ENCODE measurements at places on chromosomes 6 and 20.

DNA sequence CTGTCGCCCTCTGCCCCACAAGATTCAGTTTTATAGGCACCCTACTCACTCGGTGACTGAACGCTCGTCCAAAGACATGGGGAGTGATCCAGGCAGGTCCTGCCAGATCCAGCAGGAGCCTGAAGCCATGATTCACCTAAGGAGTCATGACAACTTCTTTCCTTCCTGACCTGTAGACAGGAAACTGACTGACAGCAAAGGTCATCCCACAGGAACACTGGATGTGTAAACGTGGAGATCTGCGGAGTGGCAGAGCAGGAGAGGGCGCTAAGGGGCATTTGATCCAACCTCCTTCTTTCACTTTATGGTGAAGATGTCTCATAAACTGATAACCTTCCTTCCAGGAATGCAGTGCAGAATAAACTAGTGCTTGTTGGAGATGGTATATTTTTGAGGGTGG lies 192.2 kb downstream of the GJA10 start:
- no peak for DNase-seq

DNA sequence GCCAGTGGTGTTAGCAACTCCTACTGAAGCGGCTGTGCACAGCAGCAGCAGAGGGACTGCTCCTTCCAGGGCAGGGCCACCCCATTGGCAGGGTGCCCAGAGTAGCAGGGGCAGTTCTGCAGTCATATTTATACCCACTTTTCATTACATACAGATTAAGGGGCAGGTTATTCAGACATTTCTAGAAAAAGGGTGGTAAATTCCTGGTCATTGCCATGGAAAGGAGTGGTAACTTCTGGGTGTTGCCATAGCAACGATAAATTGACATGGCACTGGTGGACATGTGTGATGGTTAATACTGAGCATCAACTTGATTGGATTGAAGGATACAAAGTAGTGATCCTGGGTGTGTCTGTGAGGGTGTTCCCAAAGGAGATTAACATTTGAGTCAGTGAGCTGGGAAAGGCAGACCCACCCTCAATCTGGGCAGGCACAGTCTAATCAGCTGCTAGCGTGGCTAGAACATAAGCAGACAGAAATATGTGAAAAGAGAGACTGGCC lies 45.0 kb downstream of the IYD start:
- no peak for DNase-seq

GRCh38 chr6:31948753-31949413 lies 3.0 kb downstream of the CFB start:
- no peak for DNase-seq

- no peak for DNase-seq
Measured at GRCh38 chr20:63520934-63521601, 503 bp downstream of the PPDPF start.

GRCh38 chr20:47334022-47334551 lies 22.4 kb downstream of the ZMYND8 start:
- DNase-seq = no peak

DNA sequence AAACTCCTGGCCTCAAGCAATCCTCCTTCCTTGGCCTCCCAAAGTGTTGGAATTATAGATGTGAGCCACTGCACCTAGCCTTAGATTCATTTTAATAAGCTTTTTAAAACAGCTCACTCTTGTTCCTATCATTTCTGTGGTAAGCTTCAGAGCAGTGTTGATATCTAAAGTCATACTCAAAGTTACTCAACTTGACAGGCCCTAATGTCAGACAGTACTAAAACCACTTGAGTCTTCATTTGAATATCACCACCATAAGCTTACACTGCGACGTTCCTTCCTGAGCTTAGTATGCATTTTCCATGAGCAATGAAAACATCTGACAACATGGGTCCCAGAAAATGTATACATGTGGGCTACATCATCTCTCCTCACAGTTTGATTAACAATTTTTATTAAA lies 6.0 kb downstream of the FUCA2 start:
- no peak for DNase-seq

DNA sequence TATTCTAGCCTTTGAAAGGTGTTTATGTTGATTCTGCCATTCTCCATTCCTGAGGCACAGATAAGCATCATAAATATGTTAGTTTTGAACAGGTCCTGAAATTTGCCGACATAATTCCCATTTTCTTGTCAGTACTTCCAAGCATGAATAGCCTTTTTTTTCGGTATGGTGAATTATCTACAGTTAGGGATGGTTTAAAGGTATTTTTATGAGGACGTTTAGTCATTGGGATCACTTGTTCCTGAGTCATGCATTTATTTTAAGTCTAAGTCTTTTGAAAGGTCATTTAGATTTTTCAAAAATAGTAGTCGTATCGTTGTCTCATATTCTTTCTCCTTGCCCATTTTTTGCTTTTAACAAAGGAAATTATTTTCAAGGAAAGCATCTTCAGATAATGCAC lies 98.7 kb downstream of the PHACTR3 start:
- DNase-seq = no peak

GRCh38 chr20:2314759-2315439 lies 19.1 kb downstream of the TGM3 start:
- DNase-seq = no peak

DNA sequence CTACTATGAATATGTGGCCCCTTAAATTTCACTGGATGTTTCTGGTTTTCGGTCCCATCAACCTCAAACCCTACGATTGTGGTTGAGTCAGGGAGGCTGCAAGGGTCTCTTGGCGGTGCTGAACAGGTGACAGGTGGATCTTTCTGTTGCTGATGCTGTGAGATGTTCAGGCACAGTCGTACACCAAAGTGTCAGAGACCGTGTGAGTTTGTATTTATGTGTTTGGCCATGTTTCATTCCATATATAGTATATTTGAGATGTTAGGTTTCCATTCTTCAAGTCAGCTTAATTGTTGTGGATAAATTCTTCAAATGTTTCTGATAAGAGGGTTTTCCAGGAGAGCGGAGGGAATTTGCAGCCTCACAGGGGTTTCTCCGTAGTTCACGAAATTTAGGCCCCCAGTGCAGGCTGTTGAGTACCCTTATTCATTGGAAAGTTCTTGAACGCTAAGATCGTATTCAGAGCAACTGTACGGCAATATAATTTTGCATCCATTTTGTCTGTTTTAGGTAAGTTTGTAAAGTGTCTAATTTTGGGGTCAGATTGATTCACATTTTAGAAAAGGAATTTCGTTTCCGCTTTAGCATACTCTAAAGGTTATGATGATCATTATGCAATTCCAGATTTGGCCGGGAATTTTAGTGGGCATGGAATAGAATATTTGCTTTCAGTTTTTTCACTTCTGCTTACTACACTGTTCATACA lies 1.2 kb downstream of the TAB2 start:
- DNase-seq = no peak

DNA sequence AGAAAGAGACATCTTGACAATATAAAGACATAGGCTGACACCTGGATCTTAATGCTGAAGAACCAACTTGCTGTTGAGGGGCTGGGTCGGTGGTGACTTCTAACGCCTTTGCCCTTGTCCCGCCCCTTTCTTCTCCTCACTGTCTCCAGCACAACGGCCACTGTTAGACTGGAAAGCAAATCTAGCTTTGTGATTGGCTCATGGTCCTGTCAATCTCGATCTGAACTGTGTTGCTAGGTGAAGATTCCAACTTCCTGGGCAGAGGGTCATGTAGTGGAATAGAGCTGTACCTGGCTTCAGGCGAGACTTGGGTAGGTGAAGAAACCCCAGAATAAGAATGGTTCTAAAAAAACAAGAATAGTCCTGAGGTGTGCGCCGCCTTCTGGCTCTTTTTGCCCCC lies at the start of gene PGK2:
PGK2 (minus strand) TSS at position 110 of the 400 bp plus-strand sequence; CDS start at position 12, 98 bp downstream.
- DNase-seq = no peak

GRCh38 chr6:161971043-161971442 lies 697.2 kb upstream of the AGPAT4 start:
- DNase-seq = no peak

DNA sequence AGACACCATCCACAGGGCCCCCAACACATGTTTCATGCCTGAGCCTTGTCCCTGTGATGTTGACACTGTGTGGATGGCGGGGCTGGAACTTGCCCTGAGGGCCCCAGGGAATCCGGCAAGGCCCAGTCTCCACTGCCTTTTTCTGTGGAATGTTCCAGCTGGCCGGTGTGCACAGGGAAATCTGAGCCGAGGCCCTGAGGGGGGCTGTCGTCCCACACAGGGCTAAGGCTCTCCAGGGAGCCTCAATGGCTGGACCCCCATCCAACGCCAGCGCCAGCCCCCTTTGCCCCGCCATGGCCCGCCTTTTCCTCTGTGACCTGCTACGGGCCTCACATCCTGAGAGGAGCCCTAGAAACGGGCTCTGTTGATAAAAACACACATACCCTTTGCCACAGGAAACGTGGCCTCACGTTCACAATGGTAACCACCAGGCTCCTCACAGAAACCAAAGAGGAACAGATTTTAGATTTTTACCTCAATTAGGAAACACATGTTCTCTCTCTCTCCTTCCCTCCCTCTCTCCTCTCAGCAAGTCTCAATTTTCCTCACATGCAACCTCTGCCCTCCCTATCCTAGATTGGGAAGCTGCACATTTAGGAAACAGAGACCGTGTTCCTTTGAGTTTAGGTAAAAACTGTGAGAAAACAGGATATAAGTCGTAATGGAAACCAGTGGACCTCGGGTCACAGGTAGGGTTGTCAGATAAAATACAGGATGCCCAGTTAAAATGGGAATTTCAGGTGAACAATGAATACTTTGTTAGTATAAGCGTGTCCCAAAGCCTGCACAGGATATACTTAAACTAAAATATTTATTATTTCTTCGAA lies 13.7 kb upstream of the ZNF831 start:
- DNase-seq = no peak

DNA sequence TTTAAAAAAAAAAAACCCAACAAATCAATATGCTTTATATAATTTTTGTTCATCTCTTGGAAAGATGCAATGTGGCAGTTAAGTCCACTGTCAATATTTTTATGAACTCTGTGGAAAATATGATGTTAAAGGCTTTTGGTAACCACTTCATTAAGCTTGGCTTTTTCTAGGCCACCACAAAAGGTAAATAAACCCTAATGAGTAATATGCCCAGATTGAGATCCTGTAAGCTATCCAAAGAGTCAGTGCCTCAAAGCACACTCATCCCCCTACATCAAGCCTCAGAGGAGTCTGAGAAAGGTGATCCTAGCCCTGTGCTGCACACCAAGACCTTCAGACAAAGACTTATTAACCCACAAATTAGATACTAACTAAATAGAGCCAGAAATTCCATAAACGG lies 121.1 kb downstream of the CDC5L start:
- DNase-seq = no peak

GRCh38 chr6:108598305-108598863 lies 37.7 kb downstream of the FOXO3 start:
- no peak for DNase-seq

DNA sequence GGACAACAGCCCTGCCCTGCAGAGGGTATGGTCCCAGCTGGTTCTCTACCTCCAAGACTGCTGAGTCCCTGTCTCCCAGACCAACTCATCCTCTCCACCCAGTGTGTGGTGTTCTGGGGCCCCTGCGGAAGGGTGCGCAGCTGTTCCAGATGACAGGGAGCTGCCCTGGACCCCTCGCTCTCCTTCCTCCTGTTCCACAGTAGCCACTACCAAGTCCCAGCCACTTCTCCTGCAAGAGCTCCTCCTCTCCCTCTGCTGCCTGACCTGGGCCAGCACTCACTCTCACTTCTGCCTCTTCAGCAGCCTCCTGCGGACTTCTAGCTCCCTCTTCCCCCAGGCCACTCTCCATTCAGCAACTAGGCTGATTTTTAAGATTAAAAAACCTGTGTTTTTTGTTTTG lies 40.1 kb upstream of the TMEM181 start:
- DNase-seq = no peak

GRCh38 chr6:109284675-109285074 lies 97.6 kb downstream of the CD164 start:
- DNase-seq = no peak

- DNase-seq = no peak
Measured at GRCh38 chr20:38875175-38875993, 50.8 kb upstream of the FAM83D start.

DNA sequence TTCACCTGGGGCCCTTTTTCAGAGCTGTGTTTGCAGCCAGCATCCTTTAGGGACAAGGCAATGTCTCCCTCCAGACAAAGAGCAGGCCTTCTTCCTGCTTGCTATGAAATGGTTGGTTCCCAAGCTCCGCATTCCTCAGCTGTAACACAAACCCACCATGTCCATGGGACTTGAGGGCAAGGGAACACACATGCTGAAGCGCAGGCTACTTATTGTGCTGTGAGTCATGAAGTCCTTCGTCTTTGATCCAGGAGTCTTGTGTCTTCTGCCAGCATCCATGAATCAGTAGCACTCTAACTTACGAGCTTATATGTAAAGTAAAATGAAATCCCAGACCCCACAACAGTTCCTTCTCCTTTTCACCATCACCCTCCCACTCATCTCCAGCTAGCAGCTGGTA lies 59.0 kb downstream of the ANKRD60 start:
- DNase-seq = no peak

DNA sequence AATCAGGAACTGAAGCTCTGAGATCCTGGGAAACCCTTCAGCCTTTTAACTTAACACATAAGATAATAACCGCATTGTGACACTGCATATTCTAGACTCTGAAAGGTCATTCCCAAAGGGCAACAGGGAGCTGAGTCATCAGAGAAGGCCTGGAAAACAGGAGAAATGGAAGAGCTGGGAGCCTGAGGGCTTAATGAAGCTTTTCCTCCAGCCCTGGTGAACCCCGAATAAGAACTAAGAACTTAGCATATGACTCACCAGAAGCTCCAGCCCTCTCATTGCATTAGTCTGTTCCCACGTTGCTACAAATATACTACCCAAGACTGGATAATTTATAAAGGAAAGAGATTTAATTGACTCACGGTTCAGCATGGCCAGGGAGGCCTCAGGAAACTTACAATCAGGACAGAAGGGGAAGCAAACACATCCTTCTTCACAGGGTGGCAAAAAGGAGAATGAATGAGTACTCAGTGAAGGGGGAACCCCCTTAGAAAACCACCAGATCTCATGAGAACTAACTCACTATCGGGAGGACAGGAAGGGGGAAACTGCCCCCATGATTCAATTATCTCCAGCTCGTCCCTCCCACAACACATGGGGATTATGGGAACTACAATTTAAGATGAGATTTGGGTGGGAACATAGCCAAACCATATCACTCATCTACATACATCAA lies 648.5 kb downstream of the TFAP2A start:
- no peak for DNase-seq

DNA sequence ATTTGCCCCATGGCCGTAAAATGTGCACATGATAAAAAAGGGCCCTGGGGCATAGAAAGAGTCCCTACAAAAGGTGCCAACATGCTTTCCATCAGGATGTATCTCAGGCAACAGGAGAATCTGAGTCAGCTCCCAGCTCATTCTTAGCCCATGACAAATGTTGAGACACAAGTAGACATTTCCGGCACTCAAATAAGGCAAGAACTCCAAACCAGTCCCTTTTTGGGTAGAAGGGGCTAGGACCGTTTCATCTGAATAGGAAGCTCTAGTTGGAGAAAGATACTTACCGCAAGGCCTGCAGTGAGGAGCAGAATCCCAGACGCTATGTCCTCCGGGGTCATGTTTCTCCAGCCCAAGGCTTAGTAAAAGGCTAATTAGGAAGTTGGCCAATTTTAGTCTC lies 261.0 kb upstream of the RIN2 start:
- no peak for DNase-seq

Data from NCI-H2081 treated with DMSO at 0.1 percent for 48 hours (cell line).